NCI-H460 (cell line): ENCODE measurements at places on chromosomes 6 and 20.

DNA sequence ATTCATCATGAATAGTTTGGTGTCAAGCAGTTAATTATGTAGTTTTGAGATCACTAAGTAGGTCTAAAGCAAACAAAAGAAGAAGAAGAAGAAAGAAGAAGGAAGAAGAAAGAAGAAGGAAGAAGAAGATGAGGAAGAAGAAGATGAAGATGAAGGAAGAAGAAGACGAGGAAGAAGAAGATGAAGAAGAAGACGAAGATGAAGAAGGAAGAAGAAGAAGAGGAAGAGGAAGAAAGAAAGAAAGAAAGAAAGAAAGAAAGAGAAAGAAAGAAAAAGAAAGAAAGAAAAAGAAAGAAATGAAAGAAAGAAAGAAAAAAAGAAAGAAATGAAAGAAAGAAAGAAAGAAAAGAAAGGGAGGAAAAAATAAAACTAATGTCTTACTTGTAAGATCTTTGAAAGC is 9.2 kb downstream of the TMC2 start:
- no peak for DNase-seq

- DNase-seq = no peak
These were observed 301.8 kb downstream of the TBC1D32 start for GRCh38 chr6:121032268-121033006.

DNA sequence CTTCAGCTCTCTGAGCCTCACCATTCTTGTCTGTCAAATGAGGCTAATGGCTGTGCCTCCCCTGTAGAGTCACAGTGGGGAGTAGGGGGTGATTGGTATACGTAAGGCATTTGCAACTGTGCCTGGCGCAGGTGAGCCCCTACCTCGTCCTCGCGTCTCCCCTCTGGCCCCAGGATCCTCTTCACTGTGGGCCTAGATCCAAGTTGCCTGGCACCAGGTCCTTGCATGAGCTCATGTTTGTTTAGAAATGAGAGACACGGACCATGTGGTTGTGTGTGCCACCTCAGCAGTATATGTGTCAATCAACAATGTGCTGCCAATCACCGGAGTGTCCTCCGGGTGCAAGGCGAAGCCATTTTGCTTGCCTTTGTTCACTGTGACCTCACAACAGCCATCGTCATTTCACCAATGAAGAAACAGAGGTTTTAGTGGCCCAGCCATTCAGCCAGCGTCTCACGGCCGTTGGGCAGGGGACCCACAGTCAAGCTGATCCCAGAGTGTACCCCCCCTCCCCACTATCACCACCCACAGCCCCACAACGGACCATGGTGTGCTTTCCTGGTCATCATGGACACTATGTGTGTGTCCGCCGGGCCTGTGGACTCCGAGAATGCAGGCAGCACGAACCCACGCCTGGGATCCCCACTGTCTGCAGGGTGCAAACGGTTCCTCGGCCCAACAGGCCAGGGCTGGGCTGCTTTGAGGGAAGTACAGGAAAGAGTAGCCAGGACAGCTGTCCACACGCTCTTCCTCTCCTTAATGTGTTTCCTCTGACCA is 35.9 kb upstream of the STX16 start:
- DNase-seq = no peak

GRCh38 chr6:53437557-53438202 is 88.9 kb upstream of the ELOVL5 start:
- DNase-seq = peak; percentile 62

DNA sequence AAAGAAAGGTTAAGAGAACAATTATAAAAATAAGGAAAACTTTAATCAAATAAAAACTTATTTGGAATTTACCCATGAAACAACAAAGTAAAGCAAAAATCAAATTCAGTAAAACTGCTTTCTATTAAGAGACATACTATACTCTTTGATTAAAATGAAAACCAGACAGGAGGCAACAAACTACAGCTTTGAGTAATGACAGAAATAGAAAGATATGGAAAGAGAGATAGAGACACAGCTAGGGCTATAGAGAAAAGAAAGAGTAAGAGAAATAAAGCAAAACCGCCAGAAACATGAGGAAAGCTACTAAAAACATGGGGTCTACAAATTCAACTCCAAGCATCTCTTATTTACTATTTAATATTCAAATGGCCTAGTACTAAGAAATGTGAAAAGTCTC is 67.6 kb downstream of the PHIP start:
- no peak for DNase-seq

GRCh38 chr20:62539198-62540045 is 63.6 kb upstream of the GATA5 start:
- DNase-seq = no peak

- DNase-seq = no peak
These were observed 12.9 kb downstream of the BANF2 start for GRCh38 chr20:17712708-17713107.

GRCh38 chr6:149925974-149926777 is 3.3 kb upstream of the RAET1G start:
- DNase-seq = peak; percentile 75

- no peak for DNase-seq
These were observed 147.6 kb downstream of the KIF6 start for GRCh38 chr6:39577446-39578165.

DNA sequence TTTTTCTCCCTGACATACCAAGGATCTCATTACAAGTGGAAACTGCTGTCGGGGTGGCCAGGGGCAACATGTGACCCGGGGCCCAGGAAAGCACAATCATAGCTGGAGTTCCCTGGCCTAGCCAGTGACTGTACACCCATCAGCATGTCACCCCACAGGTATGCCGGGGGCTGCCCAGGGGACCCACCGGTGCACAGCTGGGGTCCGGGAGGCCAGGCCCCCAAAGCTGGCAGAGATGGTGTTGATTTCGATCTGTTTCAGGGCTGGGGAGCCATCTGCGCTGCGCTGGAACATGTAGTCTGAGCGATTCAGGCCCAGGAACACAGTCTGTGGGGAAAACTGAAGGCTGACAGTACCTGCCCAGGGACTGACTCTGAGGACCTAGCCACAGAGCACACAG is 13.3 kb downstream of the GSS start:
- DNase-seq = no peak

- peak; percentile 91 for DNase-seq
These were observed 108.7 kb upstream of the TMEM170B start for GRCh38 chr6:11428895-11429294.

DNA sequence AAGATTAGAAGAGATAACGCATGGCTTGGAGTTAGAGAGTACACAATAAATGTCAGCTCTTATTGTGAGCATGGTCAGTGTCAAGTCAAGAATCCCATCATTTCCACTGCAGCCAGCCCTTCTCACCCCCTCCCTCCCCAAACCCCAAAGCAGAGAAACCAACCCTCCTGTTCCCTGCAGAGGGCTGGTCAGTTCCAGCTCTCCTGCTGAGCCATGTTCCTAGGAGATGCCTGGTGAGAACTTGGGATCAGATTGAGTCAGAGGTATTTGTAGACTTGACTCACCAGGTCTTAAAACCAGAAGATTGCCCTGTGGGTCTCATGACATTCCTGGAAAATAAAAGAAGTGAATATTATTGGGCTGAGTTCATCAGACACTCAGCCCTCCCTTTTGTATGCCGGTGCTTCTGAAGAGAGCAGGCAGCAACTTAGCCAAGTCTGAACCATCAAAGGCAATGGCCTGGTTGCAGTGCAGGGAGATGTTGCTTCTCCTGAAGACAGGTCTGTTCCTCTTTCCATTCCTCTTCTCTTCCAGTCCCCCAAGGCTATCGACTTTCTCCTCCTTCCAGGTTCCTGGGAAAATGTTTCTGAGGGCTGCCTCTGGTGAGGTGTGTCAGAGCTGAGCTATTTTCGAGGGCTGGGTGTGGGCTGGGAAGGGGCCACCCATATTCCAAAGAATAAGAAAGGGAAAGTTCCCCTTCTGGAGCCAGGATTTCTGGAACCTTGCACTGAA is 278.2 kb upstream of the SUPT3H start:
- no peak for DNase-seq

DNA sequence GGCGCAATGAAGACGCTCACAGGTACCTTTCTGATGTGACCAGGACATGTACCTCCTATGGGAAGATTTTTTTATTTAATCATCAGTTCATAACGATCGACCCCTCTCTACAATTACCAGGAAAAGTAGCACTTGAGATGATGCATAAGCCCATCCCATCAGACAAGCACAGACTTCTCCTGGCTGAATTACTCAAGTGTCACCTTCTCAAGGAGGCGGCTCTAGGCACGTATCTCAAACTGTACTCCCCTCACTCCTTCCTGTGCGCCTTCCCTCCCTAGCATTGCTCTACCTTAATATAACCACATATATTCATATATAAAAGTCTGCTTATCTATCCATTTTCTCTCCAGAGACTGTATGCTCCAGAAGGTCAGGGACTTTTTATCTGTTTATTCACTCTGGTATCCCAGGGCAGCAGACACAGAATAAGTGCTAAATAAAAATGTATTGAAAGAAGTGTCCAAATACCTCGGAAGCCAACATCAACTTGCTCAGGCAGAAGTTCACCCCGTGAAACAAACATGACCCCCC is 71.5 kb downstream of the CNKSR3 start:
- DNase-seq = no peak

DNA sequence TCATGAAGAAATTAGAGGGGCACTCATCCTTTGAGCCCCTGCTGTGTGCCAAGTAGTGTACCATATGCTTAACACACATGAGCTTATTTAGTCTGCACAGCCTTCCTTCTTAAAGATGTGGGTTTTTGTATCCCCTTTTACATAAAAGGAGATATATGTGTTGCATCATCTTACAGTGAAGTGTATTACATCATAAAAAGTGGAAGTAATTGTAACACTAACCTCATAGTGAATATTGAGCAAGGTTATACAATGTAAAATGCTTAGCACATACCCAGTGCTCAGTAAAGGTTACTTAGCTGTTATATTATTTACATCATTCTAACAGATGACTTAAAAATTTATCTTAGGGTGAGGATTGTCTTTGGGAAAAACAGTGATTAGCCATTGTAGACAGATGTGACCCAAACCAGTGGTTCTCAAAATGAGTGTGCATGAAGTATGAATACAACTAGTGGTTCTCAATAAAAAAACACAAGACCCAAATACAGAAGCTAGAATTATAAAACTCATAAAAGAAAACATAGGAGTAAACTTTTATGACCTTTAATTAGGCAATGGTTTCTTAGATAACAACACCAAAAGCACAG is 3.8 kb upstream of the PIGU start:
- DNase-seq = no peak

DNA sequence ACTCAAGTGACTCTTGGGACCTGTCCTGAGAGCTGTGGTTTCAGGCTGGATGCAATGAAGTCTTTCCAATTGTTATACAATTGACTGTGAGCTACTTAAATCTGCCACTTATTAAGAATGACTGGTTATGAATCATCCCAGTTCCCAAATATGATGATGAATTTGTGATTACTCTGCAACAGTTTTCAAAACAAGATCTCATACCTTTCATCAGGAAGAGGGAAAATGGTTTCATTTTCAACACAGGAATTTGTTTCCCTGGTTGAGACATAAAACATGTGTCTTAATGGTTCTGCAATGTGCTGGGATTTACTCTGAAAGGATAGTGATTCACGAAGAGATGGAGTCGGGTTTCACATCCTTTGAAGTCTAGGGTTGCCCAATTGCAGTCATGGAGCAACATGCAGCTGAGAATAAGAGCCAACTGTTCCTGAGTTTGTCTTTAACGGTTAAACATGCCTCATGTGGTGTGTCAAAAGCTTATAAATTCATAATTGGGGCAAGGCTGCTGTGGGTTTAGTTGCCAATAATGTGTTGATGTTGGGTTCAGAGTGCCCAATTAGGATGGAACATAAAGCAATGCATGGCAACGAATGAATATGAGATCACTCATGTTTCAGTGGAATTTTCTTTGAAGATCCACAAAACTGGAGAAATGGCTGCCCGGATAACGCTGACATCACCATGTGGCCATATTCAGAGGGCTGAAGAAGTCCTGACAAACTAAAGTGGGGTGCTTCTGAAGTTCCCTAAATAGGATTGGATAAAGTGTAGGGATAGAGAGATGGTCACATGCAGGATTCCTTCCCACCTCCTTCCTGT is 41.0 kb downstream of the CYP24A1 start:
- DNase-seq = peak; percentile 25

GRCh38 chr6:166222631-166223030 is 55.0 kb upstream of the TBXT start:
- no peak for DNase-seq

- DNase-seq = peak; percentile 70
These were observed 106.6 kb downstream of the TRIM27 start for GRCh38 chr6:28816909-28817807.

DNA sequence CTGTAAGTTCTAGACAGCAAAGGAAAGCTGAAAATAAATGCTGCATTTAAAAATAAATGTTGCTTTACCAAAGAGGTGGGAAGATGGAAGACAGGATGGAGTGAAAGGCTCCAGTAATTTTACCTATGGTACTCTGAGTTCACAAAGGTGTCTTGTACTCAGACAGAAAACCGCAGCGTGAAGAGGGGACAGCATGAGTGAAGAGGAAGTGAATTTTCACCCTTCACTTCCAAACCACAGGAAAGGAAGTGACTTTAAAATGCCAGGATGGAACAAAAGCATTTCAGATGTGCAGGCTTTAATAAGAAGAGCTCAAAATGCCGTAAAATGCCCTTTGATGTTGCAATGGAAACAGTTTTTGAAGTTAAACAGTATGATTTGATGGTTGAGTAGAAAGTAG is 91.2 kb upstream of the TINAG start:
- no peak for DNase-seq

DNA sequence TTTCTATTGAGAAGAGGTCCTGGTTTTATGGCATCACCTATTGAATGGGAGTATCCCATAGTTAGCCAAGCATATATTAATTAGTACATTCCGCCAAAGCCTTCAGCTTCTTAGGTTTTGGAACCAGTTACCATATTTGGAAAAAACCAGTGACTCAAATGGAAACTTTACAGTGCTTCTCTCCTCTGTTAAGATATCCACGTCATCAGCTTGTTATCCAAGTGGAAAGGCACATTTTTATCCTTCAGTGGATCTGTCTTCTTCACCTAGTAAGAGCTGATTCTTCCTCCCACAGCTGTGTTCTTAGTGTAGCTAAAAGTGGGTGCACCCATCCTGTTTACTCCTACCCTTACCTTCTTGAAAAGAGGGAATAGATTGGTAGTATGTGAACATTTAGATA is 34.5 kb downstream of the TPD52L1 start:
- no peak for DNase-seq

DNA sequence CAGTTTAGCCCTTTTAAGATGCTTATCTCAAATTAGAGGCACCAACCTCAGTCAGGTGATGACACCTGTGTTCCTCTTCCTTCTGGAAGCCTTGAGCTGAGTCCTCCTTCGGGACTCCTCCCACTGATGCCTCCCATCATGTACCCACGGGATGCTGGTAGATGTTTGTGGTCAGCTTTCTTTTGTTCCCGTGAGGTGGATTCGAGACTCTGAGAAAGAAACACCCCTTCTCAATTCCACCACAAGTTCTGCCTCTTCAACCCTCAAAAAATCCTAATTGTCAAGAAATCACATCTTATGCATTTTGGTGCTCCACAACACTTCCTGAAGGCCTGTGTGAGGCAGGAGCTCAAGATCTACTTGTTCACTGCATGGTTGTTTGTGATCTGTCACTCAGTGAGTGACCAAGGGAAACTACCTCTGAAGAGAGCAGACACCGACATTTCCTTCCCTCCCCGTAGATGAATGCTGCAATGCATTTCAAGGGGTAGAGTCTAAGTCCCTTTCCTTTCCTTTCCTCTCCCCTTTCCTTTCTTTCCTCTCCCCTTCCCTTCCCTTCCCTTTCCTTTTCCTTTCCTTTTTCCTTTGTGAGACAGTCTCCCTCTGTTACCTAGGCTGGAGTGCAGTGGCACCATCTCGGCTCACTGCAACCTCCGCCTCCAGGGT is 50.5 kb downstream of the PCNA start:
- no peak for DNase-seq

GRCh38 chr6:167467282-167467681 is 142.4 kb downstream of the TTLL2 start:
- no peak for DNase-seq
